MCF 10A (cell line): ENCODE measurements at places on chromosomes 6 and 20. TPM values are rescaled to one million over a fixed set of nuclear protein-coding genes. Genes with fewer than 3 reads are reported as not detected.

- H3K27ac ChIP-seq: no peak overlapping the region
- no peaks in the 10 kb centered on the region for H3K36me3 ChIP-seq
These were observed 22.5 kb downstream of the PREX1 start for GRCh38 chr20:48805286-48805685.

GRCh38 chr20:46827718-46828458 is 66.8 kb upstream of the EYA2 start:
- no peaks in the 10 kb centered on the region for H3K4me1 ChIP-seq
- H3K36me3 ChIP-seq: no peaks in the 10 kb centered on the region
- no peak overlapping the region for H3K27ac ChIP-seq
- DNase-seq: no peak
- H3K27me3 ChIP-seq: no peaks in the 10 kb centered on the region
- H3K4me3 ChIP-seq: no peak overlapping the region

DNA sequence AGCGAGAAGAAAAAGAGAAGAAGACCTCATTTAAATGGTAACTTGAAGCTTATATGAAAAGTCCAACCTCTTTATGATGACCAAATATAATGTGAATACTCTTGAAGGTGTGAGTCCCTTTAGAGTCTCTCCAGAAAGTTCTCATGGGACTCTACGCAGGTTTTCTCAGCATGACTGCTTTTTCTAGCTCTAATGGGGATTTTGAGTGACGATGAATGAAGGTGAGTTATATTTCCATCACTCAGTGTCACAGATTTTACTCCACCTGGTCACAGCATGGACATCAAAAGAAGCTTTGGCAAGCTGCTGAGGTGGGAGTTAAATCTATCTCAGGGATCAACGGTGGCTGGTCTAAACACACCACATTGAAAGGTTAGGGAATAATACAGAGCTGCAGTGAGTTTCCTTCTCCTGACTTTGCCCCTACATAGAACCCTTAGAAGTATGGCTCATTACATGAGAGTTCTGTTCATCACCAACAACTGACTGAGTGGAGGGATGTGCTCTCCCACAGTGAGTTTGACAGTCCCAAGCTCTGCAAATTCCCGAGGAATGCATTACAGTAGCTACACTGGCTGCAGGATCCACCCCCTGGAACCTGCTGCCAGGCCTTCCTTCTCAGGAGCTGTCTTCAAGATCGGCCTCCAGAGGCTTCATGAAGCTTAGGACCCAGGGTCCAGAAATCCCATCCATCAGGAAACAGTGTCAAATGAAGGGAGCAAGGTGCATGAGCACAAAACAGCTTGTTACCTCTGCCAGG is 126.8 kb downstream of the FOXC1 start:
- no peak for DNase-seq
- H3K27me3 ChIP-seq: no peaks in the 10 kb centered on the region
- H3K36me3 ChIP-seq: peaks cover 4% of the 10 kb centered on the region
- no peaks in the 10 kb centered on the region for H3K4me1 ChIP-seq

DNA sequence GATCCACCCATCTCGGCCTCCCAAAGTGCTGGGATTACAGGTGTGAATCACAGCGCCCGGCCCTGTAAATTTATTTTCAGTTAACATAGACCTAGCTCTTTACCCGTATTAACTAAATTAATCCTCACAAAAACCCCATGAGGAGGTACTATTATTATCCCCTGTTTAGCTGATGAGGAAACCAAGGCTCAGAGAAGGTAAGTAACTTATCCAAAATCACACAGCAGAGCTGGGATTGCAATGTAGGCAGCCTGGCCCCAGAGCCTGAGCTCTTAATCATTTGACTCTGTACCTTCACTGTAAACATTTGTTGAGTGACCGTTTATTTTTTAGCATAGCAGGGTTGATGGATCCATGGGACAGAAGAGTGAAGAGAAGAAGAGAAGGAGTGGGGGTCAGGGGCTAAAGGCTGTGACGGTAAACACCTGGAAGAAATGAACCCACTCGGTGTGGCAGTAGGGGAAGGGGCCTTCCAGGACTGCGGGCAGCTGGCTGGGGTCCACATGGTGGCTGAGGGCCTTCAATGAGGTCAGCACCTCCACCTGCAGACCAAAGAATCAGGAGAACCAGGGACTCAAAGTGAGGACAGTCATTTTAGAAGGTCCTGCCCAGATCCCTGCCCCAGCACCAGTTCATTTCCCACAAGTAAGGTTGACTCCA is 35.2 kb downstream of the KIAA1755 start:
- no peak for DNase-seq
- no peak overlapping the region for H3K27ac ChIP-seq
- no peak overlapping the region for H3K4me3 ChIP-seq

- H3K4me1 ChIP-seq: peaks cover 45% of the 10 kb centered on the region
- peaks cover 39% of the 10 kb centered on the region for H3K36me3 ChIP-seq
- H3K27ac ChIP-seq: peak overlapping the region; percentile 83
- peak; percentile 71 for DNase-seq
- H3K4me3 ChIP-seq: peak overlapping the region; percentile 20
These were observed 36.1 kb upstream of the NAA20 start for GRCh38 chr20:19981031-19981451.

DNA sequence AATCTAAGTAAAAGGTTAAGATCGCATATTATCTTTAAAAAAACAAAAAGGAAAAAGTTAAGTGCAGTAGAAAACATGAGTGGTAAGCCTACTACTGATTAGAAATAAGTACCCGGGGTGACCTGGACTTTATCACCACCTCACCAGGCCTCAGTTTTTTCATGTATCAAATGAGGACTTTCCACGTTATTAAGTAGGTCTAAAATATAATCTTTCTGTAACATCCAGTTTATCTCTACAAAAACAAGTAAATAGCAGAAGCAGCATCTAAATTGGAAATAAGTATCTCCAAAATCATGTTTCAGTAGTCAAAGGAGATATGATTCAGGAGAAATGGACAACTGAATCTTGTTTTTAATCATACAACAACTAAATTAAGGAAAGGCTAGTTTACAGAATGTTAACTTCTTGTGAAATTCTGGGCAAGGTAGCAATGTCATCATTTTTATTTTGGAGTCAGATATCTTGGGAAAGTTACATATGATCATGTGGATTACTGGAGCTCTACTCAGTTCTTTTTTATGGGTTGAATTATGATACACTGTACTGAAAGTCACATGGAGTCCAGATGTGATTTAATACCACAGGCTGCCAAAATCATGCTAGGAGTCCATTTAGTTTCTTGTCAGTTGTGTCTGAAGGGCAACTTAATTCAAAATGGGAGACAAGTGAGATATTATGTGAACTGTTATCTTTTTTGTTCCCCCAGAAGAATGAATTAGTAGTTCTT is 114.7 kb upstream of the PRL start:
- H3K4me3 ChIP-seq: no peak overlapping the region
- H3K36me3 ChIP-seq: no peaks in the 10 kb centered on the region
- H3K27ac ChIP-seq: peak overlapping the region; percentile 76

- DNase-seq: peak; percentile 33
- peaks cover 16% of the 10 kb centered on the region for H3K4me1 ChIP-seq
- H3K27me3 ChIP-seq: no peaks in the 10 kb centered on the region
- no peaks in the 10 kb centered on the region for H3K36me3 ChIP-seq
These were observed 85.9 kb downstream of the CRYBG1 start for GRCh38 chr6:106446287-106446885.

DNA sequence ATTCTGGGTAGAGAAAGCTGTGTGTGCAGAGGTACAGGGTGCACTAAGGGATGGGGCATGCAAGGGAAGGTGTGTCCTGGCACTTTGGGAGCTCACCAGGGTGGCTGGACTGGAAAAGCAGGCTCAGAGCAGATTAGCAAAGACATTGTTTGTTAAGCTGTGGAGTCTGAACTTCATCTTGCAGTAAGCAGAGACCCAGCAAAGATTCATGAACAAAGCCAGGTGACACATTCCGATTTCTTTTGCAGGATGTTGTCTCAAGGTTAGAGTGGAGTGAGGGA is 28.8 kb downstream of the DUSP22 start:
- H3K27me3 ChIP-seq: no peaks in the 10 kb centered on the region
- no peak overlapping the region for H3K4me3 ChIP-seq
- no peak overlapping the region for H3K27ac ChIP-seq
- peaks cover 4% of the 10 kb centered on the region for H3K36me3 ChIP-seq

DNA sequence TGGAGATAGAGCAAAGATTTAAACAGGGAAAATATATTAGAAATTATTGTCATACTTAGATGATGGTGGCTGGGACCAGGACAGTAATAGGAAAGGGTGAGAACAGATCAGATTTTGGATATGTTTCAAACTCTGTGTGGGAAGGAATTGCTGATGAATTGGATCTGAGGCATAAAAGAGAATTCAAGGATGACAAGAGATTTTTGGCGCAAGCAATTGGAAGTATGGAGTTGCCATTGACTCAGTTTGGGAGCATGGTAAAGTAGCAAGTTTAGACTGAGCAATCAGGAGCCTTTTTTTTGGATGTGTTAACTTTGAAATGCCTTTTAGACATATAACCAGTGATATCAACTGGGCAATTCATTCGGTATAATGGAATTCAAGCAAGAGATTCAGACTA is 14.4 kb downstream of the TAB2 start:
- peaks cover 71% of the 10 kb centered on the region for H3K4me1 ChIP-seq
- peak overlapping the region; percentile 63 for H3K27ac ChIP-seq
- no peak overlapping the region for H3K4me3 ChIP-seq
- no peaks in the 10 kb centered on the region for H3K27me3 ChIP-seq

DNA sequence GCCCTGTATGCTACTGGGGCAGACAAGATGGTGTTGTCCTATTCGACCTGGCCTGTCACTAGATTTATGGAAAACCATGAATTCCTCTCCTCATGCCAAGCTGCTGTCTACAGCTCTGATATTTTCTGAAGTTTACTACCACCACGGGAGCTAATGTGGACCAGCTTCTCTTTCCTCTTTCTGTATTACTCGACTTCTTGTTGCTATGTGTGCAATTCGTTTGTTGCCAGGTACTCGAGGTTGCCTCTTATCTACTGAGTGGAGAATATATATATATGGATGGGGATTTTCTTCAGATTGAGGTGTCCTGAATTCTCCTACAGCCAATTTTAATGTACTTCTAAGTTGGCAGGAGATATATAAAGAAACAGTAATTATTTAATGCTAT is 34.7 kb downstream of the MAN1A1 start:
- DNase-seq: no peak
- H3K27me3 ChIP-seq: no peaks in the 10 kb centered on the region
- H3K27ac ChIP-seq: no peak overlapping the region
- no peak overlapping the region for H3K4me3 ChIP-seq
- no peaks in the 10 kb centered on the region for H3K36me3 ChIP-seq
- H3K4me1 ChIP-seq: no peaks in the 10 kb centered on the region

- H3K27me3 ChIP-seq: no peaks in the 10 kb centered on the region
- no peak overlapping the region for H3K4me3 ChIP-seq
- DNase-seq: peak; percentile 38
- no peaks in the 10 kb centered on the region for H3K4me1 ChIP-seq
- H3K36me3 ChIP-seq: no peaks in the 10 kb centered on the region
- no peak overlapping the region for H3K27ac ChIP-seq
These were observed 411.1 kb upstream of the HTR1E start for GRCh38 chr6:86526238-86526637.

- H3K4me1 ChIP-seq: peaks cover 27% of the 10 kb centered on the region
- H3K27me3 ChIP-seq: no peaks in the 10 kb centered on the region
- H3K36me3 ChIP-seq: no peaks in the 10 kb centered on the region
- H3K4me3 ChIP-seq: no peak overlapping the region
These were observed 22.3 kb upstream of the PXDC1 start for GRCh38 chr6:3773678-3774298.

GRCh38 chr6:32604434-32604877 is 14.8 kb upstream of the HLA-DRB1 start:
- no peak overlapping the region for H3K4me3 ChIP-seq
- no peak overlapping the region for H3K27ac ChIP-seq
- no peaks in the 10 kb centered on the region for H3K4me1 ChIP-seq
- no peak for DNase-seq

DNA sequence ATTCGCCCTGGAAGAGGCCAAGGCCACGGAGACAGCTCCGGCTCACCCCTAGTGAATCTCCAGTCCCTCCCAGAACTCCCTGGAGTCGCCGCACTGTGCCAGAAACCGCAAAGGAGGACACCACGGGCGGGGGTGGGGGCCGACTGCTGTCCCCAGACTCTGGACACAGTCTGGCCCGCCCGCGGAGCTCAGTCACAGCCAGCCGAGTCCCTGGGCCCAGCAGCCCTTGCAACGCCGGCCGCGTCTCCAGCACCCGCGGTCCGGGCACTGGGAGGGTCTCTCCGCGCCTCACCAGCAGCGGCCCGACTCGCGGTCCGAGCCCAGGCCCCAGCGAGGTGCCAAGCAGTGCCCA is 518 bp downstream of the PEX6 start:
- peak overlapping the region; percentile 87 for H3K4me3 ChIP-seq
- H3K4me1 ChIP-seq: peaks cover 15% of the 10 kb centered on the region
- peak; percentile 47 for DNase-seq
- H3K27me3 ChIP-seq: no peaks in the 10 kb centered on the region
- peaks cover 49% of the 10 kb centered on the region for H3K36me3 ChIP-seq

DNA sequence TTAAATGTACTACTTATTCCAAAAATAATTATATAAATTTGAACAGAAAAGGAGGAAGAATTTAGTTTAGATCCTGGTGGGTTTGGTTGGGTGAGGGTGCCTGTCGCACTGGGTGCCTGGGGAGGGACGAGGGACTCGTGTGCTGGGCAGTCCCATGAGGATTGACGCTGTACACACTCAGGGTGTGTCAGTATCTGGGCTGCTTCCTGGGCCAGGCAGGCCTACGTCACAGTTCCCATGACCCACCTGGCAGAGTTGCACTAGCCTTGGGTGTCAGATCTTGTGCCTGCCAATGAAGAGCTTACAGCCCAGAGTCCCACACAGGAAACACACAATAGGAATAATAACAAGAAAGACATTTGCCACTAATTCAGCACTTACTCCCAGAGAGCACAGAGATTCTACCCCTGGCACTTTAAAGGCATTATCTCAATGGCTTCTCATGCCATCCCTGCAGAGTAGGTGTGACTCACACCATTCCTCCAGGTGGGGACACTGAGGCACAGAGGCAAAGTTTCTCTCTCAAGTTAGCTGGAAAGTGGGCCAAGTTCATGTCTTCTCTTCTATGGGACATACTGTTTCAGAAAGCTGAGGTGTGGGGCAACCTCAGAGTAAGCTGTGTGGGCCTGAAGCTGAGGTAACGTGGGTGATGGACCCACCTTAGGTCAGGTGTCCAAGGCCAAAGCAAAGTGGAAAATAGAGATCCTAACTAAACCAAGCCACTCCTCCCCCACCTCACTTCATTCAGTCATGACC is 1.3 kb upstream of the SDCBP2 start:
- no peak overlapping the region for H3K27ac ChIP-seq
- peak; percentile 89 for DNase-seq
- H3K4me1 ChIP-seq: peaks cover 31% of the 10 kb centered on the region
- H3K27me3 ChIP-seq: no peaks in the 10 kb centered on the region
- H3K4me3 ChIP-seq: peak overlapping the region; percentile 34
- peaks cover 14% of the 10 kb centered on the region for H3K36me3 ChIP-seq

The SLC32A1 gene
- not detected in 2 replicates for total RNA-seq

The OR12D3 gene
- total RNA-seq: not detected in 2 replicates

The KHDC1 gene
- 1.3 and 2.6 TPM in 2 replicates for total RNA-seq

The CEP85L gene
- total RNA-seq: 8.4 and 10.0 TPM in 2 replicates

The LTA gene
- total RNA-seq: not detected in 2 replicates

The TM9SF4 gene
- 50.6 and 52.3 TPM in 2 replicates for total RNA-seq

The HLA-DQB1 gene
- total RNA-seq: not detected in 2 replicates

The SERPINB6 gene
- 68.5 and 75.6 TPM in 2 replicates for total RNA-seq

The HLA-DMB gene
- not detected in 2 replicates for total RNA-seq

The COL20A1 gene
- total RNA-seq: 0.07 and 0.14 TPM in 2 replicates

The BPIFB2 gene
- not detected in 2 replicates for total RNA-seq

The C6orf132 gene
- total RNA-seq: 19.5 and 31.9 TPM in 2 replicates

The CFB gene
- total RNA-seq: 24.5 and 24.6 TPM in 2 replicates
